ENCODE measurements at places on chromosomes 3 and 15. TPM values are rescaled to one million over a fixed set of nuclear protein-coding genes. Genes with fewer than 3 reads are reported as not detected.

The IQCF5 gene
- not detected for polyA plus RNA-seq

The SNTN gene
- not detected for polyA plus RNA-seq

The CEMIP gene
- 2.0 TPM for polyA plus RNA-seq

The FAM43A gene
- polyA plus RNA-seq = 9.0 TPM

The CCDC9B gene
- polyA plus RNA-seq = 58.1 TPM

The ARNT2 gene
- polyA plus RNA-seq = 0.33 TPM

The RLBP1 gene
- not detected for polyA plus RNA-seq

The LTK gene
- polyA plus RNA-seq = 0.31 TPM

The ZBED2 gene
- polyA plus RNA-seq = 7.6 TPM

The MNS1 gene
- 2.5 TPM for polyA plus RNA-seq

The ANKRD63 gene
- not detected for polyA plus RNA-seq

The STRIT1 gene
- 0.14 TPM for polyA plus RNA-seq

The ARF4 gene
- polyA plus RNA-seq = 113 TPM

The LTF gene
- 0.98 TPM for polyA plus RNA-seq

The FAM174B gene
- polyA plus RNA-seq = 7.3 TPM

All from esophagus (tissue), 2 donors.